ENCODE measurements at places on chromosomes 6 and 20. TPM values are rescaled to one million over a fixed set of nuclear protein-coding genes. Genes with fewer than 3 reads are reported as not detected.

Gene ALDH5A1
- 0.62 TPM for total RNA-seq

Gene ETV7
- 0.11 TPM for total RNA-seq

Gene BMP7
- not detected for total RNA-seq

Gene TINAG
- total RNA-seq: not detected

Gene SGK2
- not detected for total RNA-seq

Gene SAMD5
- 1.8 TPM for total RNA-seq

Gene GABRR1
- not detected for total RNA-seq

Gene AGER
- total RNA-seq: 1.8 TPM

Gene GCNT2
- total RNA-seq: 1.4 TPM

Gene C6orf163
- 2.5 TPM for total RNA-seq

Gene ZFP57
- 12.7 TPM for total RNA-seq

Gene CCN2
- total RNA-seq: 13.5 TPM

Gene MRPS18A
- total RNA-seq: 55.4 TPM
